ENCODE measurements at places on chromosomes 3 and 15.
A peak's percentile ranks its signal among the peaks of the same experiment; 100 is the strongest.

GRCh38 chr3:69914395-69914794 lies 85.1 kb upstream of the SAMMSON start:
- no peak for DNase-seq

DNA sequence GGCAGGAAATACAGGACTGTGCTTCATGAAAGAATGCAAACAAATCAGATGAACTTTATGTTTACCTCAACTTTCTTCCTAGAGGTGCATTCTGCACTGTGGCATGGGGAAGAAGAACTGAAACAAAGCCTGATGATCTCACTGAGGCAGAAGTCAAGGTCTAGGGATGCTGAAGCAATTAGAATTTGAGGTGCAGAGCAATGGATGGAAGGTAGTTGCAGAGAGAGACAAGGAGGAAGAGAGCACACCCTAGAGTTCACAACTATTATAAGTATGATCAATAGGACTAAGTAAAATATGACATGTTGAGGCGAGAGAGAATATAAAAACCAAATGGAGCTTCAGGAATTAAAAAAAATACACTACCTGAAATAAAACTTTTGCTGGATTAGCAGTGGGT lies 420.1 kb downstream of the EDEM1 start:
- DNase-seq = no peak

DNA sequence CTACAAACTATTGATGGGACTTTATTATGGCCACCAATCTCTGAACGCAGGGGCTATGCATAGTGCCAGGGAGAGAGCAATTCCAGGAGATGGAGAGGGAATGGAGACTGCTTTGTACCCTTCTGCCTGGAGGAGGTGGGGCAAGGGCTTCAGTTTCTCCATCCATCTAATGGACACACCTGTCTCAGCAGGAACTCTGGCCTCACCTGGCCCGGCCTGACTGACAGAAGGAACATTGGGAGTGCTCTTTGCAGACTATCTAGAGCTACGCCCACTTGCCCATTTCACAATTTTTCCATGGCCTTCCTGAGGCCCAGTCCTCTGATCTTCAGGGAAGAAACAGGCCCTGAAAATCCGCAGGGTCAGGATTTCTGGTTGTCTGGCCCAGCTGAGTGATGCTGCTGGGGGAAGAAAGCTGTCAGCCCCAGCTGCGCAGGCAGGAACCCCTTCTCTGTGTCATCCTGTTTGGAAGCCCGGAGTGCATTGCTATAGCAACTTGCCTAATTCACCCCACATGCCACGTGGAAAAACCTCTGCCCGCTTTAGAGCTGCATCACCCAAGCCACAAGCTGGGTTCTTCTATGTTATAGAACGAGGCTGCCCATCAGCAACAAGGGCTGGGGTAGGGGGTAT lies 6.4 kb downstream of the ITGA11 start:
- DNase-seq = no peak

GRCh38 chr15:51751697-51752683 lies 593 bp downstream of the TMOD2 start:
- DNase-seq = peak; percentile 18

- no peak for DNase-seq
These were observed 1.7 kb upstream of the CD47 start for GRCh38 chr3:108092501-108092900.

- DNase-seq = no peak
These were observed 52.4 kb downstream of the ATP8B4 start for GRCh38 chr15:50066666-50067065.

- no peak for DNase-seq
These were observed 223.5 kb upstream of the PROK2 start for GRCh38 chr3:72008226-72008996.

DNA sequence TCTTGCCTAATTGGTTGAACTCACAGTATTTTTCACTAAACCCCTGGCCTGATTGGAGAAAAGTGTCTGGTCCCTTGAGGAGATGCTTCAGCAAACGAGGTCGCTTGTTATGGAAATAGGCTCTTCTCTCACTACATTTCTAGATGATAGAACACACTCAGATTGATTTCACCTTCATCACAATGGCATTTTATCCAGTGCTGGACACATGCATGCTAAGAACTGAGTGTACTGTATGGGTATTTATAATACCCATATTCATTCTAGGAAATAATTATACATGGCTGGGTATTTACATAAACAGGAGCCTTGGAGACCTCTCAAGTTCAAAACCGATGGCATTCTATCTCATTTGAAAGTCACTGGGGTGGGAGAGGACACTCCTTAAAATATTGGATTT lies 444.9 kb downstream of the LPP start:
- no peak for DNase-seq

GRCh38 chr3:162632672-162633071 lies 1136.1 kb downstream of the OTOL1 start:
- no peak for DNase-seq

DNA sequence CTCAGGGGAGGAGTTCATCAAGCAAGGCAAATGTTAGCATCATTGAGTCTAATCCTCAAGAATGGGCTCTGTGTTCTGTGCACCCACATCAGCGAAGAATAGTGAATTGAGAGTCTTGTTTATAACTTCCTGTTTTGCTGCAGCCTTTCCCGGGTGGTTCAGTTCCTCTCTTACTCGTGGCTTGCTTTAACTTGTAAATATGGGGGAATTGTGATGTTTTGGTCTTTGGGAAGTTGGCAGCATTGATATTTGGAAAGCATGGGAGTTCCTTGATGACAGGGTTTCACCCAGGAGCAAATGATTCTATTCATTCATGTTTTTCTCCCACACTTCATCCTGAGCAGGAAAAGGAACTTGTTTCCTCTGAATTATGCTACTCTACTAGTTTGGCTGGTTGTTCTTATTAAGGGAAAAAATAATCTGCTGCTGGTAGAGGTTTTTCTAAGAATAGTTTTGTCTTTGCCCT lies 40.4 kb downstream of the GPD1L start:
- DNase-seq = no peak

GRCh38 chr3:123371426-123371825 lies 77.5 kb downstream of the ADCY5 start:
- DNase-seq = no peak

- no peak for DNase-seq
These were observed 165.5 kb downstream of the ALCAM start for GRCh38 chr3:105532251-105532650.

GRCh38 chr15:59251001-59251845 lies 44.6 kb downstream of the LDHAL6B start:
- no peak for DNase-seq

- no peak for DNase-seq
These were observed 8.9 kb downstream of the NRG4 start for GRCh38 chr15:76003364-76003763.

DNA sequence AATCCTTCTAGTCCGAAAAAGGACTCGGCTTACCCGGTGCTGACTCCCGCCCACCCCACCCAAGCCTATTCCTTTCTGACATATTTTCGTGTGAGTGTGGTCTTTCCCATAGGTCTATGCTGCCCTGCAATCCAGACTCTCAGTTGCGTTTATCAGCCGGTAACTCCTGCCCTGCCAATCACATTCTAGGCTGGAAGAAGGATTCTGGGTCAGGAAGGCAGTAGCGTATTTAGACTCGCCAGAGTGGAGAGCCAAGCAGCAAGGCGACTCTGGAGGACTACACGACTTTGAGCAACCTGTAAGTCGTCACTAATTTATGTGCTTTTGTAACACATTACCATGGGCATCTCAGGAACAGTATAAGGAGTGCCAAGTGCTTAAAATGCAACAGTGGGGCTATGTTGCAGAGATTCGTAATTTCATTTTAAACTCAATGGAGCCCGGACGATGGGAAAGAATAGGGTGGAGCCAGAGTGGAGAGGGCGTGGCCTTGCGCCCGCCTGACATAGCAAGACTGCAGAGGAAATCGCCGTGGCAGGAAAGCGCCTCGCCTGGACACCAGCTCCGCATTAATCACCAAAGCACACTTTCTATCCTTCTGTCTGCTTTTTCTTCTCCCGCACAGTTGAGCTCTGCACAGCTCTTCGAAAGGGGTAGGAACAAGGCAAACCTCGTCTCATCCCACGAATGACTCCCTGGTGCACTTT lies 1044.2 kb downstream of the AGBL1 start:
- DNase-seq = no peak

DNA sequence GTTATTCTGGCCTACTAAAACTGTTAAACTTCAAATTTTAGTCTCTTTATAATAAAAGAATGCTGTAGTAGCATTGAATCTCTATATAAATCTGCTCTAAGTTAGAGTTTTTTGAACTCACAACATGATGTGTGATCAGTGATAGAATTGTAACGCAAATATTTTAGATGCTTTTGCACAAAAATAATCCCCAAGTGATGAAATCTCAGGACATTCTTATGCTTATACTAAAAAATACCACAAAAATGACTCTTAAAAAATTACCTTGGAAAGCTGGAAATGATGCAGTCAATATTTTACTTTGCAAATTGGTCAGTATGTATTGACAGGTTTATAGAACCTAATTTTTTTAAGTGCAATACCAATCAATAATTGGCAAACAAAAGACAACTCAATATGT lies 375.3 kb downstream of the TBC1D5 start:
- no peak for DNase-seq

- no peak for DNase-seq
These were observed 87.4 kb upstream of the LRRC3B start for GRCh38 chr3:26535151-26535550.

DNA sequence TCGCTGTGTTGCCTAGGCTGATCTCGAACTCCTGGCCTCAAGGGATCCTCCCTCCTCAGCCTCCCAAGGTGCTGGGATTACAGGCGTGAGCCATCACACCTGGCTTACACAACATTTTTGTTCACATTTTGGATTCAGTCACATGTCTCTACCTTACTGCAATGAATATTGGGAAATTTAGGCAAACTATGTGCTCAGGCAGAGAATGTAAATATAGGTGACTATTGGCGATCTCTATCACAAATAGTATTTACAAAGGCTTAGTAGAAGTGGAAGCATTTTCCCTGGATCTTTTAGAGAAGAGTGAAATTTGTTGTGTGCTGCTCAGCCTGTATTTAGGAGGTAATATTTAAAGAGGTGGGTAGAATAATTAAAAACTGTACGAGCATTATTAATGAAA lies 20.7 kb downstream of the SCAANT1 start:
- no peak for DNase-seq

DNA sequence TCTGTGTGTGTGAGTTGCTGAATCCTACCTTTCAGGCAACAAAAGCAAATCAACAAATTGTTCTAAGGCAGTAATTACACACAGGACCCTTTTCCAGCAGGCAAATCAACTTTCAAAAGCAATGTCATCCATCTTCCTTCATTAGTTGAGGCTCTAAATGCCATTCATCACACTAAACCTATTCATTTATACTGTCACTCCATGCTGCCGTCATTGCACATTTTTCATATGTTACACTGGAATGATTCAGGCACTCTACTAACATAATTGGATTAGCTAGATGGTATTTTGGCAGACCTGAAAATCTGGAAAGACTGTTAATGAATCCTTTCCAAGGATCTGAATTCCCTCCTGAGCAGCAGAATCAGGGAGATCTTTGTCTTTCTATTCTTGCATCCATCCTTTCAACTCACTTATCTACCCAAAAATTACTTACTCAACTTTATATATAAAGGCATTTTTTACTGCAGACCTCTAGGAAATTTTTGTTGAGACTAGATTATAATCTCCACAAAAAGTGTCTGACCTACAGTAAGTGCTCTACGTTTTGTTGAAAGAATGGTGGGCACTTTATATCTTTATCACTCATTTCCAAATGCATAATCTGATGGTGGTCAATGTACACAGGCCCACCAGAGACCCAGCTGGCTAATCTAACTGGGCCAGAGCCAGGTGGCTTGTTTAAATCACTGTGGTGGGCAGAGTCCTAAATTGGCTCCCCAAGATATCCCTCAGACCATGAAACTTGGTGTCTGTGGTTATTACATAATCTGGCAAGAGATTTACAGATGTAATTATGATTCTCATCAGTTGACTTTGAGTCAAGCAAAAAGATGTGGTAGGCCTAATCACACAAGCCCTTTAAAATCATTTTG lies 25.0 kb downstream of the MIX23 start:
- DNase-seq = no peak

GRCh38 chr3:45064512-45065372 lies 38.6 kb downstream of the CLEC3B start:
- DNase-seq = no peak

- DNase-seq = no peak
These were observed 7.0 kb downstream of the CHST13 start for GRCh38 chr3:126531051-126531330.

- DNase-seq = peak; percentile 48
These were observed 1.8 kb upstream of the ZMYND10 start for GRCh38 chr3:50347187-50347813.

DNA sequence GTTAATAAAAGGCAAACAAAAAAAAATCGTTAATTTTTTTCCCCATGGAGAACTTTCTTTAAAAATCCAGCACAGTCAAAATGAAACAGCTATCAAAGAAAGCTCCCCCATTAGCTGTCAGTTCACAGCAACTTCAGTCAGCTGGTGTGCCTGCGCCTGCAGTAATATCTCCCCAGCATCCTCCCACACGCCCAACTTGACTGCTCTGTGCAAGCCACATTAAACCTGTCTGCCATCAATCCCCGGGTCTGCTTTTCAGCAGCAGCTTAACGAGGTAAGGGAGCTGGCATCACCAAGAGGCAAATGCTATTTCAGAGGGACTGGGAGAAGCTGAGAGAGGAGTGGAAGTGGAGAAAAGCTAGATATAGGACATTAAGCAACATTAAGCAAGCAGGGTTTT lies 337.5 kb downstream of the GAP43 start:
- DNase-seq = peak; percentile 49

All from NCI-H2171 (cell line).